Calu3 (cell line): ENCODE measurements at places on chromosomes 16 and 17. TPM values are rescaled to one million over a fixed set of nuclear protein-coding genes. Genes with fewer than 3 reads are reported as not detected.

DNA sequence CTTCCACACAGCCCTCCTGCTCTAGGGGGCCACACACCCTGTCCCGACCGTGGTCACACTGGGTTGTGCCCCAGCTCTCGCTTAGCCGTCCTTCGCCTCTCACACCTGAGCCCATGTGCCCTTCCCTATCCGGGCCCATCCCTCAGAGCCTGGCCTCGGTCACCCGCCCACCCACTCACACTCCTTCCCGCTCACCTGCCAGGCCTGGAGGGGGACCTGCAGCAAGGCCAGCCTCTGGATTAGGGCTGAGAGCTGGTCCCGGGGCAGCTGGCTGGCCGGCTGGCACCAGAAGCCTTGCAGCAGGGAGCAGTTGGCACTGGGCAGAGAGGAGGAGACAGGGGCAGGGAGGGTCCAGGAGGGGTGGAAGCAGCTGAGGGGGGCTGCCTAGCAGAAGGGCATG is 9.7 kb downstream of the RPUSD1 start:
- H3K27me3 ChIP-seq: peaks cover 27% of the 10 kb centered on the region
- H3K27ac ChIP-seq: no peak overlapping the region
- H3K4me3 ChIP-seq: no peak overlapping the region
- DNase-seq: no peak
- peaks cover 8% of the 10 kb centered on the region for H3K4me1 ChIP-seq

DNA sequence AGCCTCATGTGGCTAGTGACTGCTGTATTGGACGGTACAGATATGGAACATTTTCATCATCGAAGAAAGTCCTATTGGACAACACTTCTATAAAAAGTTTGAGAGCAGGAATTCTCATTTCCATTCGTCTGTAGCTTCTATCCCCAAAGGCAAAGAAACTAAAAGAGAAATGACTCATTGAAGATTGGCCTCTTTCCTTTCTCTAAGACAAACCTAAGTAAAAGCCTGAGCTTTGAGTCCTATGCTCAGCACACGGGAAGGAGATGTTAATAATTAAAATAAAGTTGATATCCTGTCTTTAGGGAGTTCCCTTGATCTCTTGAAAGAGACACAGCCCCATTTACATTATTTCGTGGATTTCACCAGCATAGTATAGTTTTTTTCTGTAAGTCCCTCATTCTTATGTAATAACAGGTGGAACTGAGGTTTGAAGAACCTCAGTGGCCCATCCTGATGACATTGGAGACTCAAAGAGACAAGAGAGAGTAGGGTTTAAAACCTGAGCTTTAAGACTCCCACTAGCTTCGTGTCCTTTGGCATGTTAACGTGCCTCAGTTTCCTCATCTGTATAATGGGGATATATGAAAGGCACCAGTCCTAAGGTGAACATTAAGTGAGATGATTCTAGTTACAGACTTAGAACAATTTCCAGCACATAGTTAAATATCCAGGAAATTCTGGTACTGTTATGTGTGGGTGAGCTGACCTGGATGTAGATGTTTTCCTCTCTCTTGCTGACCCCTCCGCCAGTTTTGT is 174.0 kb downstream of the IRX3 start:
- H3K36me3 ChIP-seq: no peaks in the 10 kb centered on the region
- DNase-seq: no peak
- H3K27me3 ChIP-seq: no peaks in the 10 kb centered on the region
- H3K27ac ChIP-seq: no peak overlapping the region

DNA sequence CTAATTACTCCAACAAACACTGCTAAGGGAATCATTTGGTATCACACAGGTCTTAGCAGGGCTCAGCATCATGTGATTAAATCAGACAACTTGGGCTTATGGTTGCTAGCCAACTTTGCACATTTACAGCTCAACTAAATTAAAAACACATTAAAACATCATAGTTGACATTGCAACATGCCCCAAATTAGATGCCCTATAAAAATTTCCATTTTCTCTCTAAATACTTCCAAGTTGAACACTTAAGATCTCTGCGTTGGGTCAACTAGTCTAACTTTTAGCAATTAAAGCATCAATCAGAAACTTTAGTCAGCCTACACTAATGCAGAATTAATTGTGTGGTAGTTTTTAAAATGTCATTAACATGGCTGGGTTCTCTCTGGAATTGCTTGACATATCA is 12.1 kb downstream of the DNAJC7 start:
- H3K27ac ChIP-seq: peak overlapping the region; percentile 67
- H3K27me3 ChIP-seq: no peaks in the 10 kb centered on the region
- peaks cover 47% of the 10 kb centered on the region for H3K36me3 ChIP-seq
- no peak overlapping the region for H3K4me3 ChIP-seq

DNA sequence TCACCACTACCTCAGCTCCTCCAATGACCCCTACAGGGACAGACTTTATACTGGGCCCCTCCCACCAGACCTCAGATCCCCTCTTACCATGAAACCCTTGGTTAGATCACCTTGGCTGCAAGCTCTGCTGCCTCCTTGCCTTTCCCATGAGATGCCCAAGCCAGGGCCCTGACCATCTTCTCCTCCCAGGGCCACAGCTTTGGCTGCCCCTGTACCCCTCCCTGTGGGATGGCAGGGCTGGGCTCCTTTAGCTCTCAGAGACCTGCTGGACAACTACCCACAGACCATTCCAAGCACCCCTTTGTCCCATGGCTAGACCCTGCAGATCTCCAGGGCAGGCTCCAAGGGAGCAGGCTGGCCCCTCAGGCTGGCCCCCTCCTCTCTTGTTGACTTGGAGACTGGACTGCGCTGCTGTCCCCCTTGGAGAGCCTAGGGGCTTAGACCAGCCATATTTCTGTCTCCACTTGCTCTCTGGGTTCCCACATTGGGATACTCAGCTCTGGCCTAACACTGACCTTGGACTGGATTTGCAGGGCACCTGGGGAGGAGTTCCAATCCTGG is 1692.7 kb downstream of the TP53TG3F start:
- H3K27ac ChIP-seq: no peak overlapping the region
- DNase-seq: no peak
- no peaks in the 10 kb centered on the region for H3K36me3 ChIP-seq
- H3K4me1 ChIP-seq: no peaks in the 10 kb centered on the region
- H3K27me3 ChIP-seq: no peaks in the 10 kb centered on the region

- H3K36me3 ChIP-seq: peaks cover 9% of the 10 kb centered on the region
- no peak for DNase-seq
- peak overlapping the region; percentile 92 for H3K4me3 ChIP-seq
- no peak overlapping the region for H3K27ac ChIP-seq
- H3K4me1 ChIP-seq: peaks cover 7% of the 10 kb centered on the region
- peaks cover 56% of the 10 kb centered on the region for H3K27me3 ChIP-seq
Measured at GRCh38 chr16:80803339-80804055, 901 bp downstream of the CDYL2 start.

DNA sequence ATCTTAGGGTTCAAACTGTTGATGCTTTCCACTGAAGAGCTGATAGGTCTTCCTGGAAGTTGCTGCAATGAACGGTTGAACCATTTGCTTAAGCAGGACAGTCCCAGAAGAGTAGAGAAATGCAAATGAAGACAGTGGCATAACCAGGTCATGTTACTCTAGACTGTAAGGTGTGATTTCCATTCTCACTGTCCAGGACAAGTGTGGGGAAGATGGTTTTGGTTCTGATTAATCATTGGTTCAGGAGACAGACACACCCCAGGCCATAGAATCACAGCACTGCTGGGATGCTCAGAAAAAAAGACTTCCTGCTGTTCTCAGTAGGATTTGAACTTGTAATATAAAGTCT is 34.8 kb upstream of the XYLT2 start:
- no peak for DNase-seq
- no peaks in the 10 kb centered on the region for H3K36me3 ChIP-seq
- no peaks in the 10 kb centered on the region for H3K4me1 ChIP-seq
- no peak overlapping the region for H3K4me3 ChIP-seq
- peaks cover 63% of the 10 kb centered on the region for H3K27me3 ChIP-seq

GRCh38 chr17:39173526-39174274 is 7.7 kb upstream of the ARL5C start:
- H3K4me3 ChIP-seq: no peak overlapping the region
- peaks cover 57% of the 10 kb centered on the region for H3K36me3 ChIP-seq
- no peak for DNase-seq

DNA sequence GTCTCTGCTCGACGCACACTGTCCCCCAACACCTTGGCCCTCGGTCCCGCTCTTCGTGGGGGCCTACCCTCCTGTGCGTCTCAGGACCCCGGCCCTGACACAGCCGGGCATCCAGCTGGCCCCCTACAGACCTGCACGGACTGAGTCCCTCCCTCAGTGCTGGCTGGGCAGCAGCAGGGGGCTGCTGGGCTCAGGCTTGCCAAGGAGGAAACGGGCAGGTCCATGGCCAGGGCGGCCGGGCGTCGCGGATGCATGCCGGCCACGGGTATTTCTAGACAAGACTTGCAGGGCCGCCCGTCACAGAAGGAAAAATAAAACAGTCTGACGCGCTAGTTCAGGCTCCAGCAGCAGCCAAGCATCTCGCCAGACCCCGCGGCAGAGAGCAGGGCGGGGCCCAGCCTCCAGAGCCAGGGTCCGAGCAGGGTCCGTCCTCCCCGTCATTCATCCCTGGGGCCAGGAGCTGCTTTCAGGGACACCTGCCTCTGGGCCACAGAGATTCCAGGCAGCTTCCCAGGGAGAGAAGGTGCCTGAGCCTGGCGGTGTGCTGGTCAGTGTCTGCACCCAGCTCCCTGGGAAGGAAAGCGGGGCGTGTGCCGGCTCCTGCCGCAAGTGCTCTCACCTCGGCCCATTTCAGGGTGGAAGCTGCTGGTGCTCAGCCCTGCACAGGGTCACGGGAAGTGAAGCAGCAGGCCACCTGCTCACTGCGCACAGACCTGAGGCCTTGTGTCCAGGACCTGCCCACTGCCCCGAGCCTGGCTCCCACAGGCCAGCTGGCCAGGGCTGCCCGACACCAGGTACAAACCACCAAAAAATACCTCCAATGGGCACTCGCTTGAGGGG is 7.2 kb upstream of the PVALEF start:
- DNase-seq: no peak
- no peak overlapping the region for H3K27ac ChIP-seq

Gene ZNF469
- total RNA-seq: 0.24 and 0.50 TPM in 2 replicates

Gene PLA2G10
- total RNA-seq: 3.3 and 6.3 TPM in 2 replicates

Gene TIMM22
- 7.2 and 7.7 TPM in 2 replicates for total RNA-seq
